ENCODE measurements at places on chromosomes 6 and 20.

DNA sequence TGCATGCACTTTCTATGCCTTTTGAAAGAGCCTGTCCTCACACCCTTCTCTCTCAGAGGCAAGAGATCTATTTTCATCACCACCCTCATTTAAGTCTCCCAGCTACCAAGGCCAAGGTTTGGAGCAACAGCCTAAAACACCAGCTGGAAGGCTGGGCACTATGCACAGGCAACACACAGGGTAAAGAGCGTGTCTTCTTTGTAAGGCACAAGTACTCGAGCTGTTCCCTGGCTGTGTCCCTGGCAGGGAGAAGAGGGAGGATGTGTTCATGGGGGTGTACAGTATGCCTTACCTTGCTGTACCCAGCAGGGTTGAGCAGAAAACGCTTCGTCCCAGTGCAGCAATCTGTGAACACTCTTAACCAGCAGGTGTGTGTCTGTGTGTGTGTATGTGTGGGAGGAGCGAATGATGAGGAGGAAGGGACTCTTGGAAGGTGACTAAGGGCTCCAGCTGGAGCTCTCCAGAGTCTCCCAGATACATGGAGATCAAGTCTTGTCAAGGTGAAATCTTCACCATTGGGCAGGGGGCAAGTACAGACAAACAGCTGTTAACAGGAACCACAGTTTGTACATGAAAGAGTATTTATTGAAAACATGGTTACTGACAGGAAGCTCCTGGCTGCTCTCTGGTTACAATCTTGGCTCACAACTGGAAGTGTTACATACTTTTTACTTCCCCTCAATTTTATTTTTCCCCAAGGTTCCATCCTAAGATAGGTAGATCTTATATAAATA, 40.8 kb downstream of the ELMO2 start:
- DNase-seq = no peak

GRCh38 chr20:58645412-58645968, 5.6 kb upstream of the STX16 start:
- DNase-seq = no peak

DNA sequence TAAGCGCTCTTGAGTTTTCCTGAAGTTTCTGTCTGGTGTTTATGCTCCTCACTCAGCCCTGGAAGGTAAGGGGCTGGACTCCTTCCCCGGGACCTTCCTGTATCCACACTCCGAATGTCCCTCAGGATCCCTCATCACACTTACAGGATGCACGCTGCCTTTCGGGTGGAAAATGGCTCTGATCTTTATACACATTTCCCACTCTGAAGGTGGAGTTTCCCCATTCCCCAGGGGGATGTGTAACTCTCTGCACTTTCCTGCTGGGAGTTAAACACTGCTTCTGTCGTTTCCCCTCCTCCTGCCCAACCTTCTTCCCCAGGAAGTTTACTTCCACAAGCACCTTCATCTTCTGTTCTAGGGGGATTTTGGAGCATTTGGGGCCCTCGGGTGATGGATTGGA, 17.1 kb upstream of the IGF2R start:
- no peak for DNase-seq

DNA sequence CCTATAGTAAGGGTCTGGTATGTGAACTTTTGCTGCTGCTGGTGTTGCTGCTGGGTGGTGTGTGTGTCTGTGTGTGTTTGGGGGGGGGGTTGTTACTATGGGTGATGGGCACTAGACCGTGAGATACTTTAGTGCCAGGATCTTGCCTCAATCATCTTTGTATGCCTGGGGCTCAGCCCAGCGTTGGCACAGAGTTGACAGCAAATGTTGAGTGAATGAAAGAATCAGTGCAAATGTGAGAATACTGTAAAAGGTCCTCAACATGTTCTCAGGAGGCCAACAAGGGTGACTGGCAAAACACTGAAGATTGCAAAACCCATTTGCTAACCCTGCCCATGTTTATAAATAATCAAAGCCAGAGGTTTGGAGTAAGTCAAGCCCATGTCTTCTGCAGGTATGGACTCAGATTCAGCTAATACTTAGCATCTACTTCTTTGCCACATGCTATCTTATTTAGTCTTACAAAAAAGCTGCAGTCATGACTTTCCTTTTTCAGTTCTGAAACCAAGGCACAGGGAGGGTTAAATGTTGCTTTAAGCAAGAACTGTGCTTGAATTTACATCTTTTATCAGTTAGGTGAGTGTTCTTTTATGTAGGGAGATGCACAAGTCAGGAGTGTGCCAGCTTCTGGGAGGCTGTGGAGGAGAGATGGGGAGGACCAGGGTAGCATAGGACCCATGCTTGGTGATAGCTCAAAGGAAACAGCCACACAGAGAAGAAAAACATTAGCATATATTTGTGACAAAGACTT, 125.3 kb upstream of the SPACA1 start:
- DNase-seq = no peak

DNA sequence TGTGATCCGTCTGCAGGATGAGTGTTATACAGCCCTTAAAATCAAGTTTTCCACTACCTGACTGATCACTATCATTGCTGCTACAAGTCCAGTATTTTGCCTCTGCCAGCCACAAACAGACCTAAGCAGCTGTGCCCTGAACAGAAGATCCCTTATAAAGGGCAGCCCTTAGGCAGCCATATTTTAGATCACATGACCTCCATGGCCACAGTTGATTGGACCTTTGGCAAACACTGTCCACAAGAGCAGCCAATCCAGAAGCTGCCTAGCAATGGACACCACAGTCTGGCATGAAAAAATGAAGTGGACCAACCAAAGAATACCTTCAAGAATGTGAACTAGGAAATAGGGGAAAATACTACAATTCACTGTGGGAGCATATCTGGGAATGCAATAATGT, 50.8 kb downstream of the MC3R start:
- no peak for DNase-seq

DNA sequence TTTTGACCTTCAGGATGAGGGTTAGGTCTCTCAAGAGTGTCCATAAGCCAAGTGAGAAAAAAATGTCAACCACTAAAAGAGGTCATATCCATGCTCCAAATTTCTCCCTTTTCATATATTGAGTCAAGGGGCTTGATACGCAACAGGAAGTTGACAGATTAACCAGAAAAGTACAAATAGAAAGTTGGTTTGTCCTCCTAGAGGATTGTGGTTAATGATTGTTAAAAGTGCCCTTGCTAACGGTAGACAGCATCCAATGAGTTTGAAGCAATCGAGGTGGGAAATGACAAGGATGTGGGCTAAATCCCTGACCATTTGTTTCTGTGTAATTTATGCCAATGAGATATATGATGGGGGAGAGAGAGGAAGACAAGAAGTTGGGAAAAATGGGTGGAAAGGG, 18.1 kb upstream of the HBS1L start:
- DNase-seq = no peak

All from NCI-H2171 (cell line).